Muscle of leg (tissue), 16 donors: ENCODE measurements at places on chromosomes 4 and X.

DNA sequence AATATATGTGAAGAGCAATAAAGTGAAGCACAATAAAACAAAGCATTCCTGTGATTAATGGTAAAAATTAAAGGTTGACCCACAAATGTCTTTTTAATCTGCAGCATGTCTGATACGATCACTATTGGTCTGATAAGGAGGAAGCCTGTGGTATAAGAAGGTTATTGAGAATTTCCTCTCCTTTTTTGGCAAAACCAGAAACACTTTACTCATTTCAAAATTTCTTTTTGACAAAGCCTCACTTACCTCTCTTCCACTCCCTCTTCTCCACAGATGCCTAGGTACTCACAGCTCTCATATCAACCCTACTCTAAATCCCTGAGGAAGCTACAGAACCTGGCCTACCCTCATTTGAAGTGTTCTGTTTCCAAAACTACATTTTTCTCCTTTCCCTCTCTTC is 56.1 kb downstream of the TSPAN5 start:
- DNase-seq, result no peak

DNA sequence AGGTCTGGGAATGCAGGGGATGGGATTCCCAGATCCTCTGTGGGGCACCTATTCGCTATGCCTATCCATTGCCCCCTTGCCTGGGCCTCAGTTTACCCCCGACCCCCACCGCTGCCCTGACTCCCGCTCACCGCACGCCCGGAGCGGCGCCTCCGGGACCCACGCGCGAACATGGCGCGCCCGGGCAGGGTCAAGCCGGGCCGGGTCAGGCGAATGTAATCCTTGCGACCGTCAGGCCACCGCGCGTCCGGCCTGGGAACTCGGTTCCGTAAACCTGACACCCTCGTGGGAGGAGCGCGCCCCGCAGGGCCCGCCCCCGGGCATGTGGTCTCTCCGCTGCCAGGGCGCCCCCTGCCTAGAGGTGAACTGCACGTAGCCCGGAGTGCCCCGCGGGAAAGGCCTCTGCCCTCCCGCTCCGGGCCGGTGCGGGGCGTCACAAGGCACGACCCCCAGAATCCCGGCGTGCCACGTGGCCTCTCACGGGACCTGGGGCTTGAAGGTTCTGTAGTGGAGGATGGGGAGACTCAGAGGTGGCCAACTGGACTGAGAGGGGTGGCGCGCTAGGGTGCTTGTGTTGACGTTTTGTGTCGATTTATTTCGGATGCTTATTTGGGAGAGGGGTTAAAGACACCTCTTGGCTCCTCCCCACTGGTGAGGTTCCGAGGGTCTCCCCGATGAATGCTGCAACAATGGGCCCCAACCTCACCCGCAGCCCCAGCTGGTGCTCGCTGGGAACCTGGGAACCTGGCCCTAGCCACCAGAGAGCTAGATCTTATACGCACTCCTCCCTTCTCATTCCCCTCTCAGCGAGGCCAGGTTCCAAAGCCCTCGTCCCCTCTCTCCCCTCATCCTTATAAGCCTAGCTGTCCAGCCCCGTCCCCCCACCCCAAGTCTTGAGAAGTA is at the start of gene PRICKLE3:
PRICKLE3 (minus strand) TSS at position 249 of the 903 bp plus-strand sequence; CDS start at position 173, 76 bp downstream.
- peak; percentile 77 for DNase-seq

- DNase-seq, result no peak
These were observed 169.9 kb downstream of the CPE start for GRCh38 chr4:165548702-165549101.

DNA sequence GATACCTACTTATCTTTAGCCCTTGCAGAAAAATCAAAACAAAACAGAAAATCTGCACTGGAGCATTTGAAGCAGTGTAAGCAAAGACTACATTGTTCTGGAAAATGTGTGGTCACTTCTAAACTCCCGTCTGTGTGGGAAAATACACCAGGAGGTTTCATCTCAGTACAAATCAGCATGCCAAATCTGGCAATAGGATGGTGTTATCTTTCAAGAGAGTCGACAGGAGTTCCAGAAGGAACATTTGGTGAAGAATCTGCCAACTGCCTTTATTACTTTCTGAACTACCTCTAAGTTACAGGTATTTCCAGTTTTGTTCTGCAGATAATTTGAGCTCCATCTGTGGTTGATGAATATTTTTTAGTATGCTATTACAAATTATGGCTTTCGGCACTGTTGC is 1348.0 kb downstream of the RAPGEF2 start:
- DNase-seq, result no peak

- DNase-seq, result no peak
These were observed 77.4 kb upstream of the CPEB2 start for GRCh38 chr4:14924812-14925344.
